ENCODE measurements at places on chromosomes 5 and 9.

GRCh38 chr9:135908093-135908753 is 877 bp upstream of the CAMSAP1 start:
- DNase-seq: no peak

GRCh38 chr5:138945421-138946240 is 70.5 kb upstream of the LRRTM2 start:
- no peak for DNase-seq

DNA sequence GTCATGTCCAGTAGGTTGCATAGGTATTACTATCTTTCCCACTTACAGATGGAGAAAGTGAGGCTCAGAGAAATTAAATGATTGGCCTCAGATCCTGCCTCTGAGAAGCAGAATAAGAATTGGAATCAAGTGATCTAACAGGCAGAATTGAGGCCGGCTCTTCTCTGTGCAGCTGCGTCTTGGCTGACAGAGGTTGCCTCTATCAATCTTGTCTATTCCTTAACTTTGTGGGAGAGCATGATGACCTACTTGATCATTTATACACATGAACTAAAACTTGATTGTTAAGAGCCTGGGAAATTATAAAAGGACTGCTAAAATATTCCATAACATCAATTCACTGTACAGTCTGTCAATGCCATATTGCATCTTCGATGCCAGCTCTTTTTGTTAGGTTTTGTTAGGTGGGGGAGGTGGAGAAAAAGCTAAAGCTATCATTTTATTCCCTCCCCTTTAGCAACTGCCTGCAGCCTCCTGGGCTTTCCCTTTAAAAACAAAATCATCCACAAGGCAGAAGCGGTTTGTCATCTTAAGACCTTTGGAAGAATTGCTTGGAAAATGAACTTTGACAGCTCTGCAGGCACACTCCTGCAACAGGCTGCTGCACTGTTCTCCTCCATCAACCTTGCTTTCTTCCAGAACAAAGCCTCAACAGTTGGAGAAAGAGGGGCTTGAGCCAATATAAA is 247.4 kb downstream of the SMARCA2 start:
- no peak for DNase-seq

- peak; percentile 11 for DNase-seq
Measured at GRCh38 chr5:55062039-55062779, 38.2 kb downstream of the GZMK start.

- DNase-seq: no peak
Measured at GRCh38 chr5:136724161-136724560, 358.8 kb upstream of the TRPC7 start.

- peak; percentile 68 for DNase-seq
Measured at GRCh38 chr9:130107234-130107861, 53.6 kb downstream of the GPR107 start.

- DNase-seq: no peak
Measured at GRCh38 chr5:132302413-132302812, 8.2 kb downstream of the SLC22A4 start.

DNA sequence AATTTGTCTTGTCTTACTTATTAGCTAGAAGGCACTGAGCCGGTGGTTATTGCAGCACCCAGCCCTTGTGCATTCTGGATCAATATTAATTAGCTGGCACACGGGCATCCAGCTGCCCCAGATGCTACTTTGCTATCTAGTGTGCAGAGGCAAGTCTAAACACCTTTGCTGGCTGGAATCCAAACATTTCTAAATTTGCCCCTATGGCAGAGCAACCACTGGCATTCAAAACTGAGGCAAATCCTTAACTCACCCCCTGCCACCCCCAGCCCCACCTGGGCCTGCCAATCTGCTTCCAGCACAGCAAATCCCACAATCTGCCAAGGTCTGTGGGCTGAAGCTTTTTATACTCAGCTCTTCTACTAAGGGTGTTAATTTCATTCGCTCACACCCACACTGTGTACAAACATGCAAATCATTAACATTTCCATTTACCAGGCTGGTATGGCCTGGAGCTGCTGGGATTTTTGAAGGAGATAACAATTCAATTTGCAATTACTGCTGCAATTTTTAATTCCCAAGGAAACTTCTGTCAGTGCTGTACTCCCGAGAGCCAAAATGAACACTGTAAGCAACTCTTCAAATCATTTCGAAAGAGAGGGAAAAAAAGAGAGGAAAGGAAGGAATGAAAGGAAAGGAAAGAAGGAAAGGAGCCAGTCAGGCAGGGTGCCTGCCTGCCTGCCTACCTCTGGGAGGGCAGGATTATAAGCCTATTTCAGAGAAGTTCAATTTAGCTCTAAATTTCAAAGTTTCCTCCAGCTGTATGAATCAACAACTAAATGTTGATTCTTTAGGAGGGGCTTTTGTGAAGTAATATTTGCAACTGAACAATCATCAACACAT is 35.5 kb downstream of the RAPGEF1 start:
- no peak for DNase-seq

DNA sequence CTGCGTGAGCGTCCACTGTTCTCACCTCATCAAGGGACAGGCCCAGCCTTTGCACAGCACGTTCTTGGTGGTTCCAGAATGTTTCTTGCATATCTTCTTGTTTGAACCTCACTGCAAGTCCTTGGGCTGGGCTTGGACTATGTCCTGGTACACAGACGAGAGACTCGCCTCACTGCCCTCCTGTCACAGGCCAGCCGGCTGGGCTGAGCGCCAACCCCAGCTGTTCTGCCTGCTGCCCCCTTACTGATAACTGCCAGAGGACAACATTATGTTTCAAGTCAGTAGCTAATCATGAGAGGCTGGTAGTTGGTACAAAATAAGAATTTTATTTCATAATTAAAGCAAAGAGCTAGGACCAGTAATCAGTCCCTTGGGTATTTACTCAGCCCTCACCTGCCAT is 52.8 kb upstream of the LRRTM2 start:
- DNase-seq: no peak

DNA sequence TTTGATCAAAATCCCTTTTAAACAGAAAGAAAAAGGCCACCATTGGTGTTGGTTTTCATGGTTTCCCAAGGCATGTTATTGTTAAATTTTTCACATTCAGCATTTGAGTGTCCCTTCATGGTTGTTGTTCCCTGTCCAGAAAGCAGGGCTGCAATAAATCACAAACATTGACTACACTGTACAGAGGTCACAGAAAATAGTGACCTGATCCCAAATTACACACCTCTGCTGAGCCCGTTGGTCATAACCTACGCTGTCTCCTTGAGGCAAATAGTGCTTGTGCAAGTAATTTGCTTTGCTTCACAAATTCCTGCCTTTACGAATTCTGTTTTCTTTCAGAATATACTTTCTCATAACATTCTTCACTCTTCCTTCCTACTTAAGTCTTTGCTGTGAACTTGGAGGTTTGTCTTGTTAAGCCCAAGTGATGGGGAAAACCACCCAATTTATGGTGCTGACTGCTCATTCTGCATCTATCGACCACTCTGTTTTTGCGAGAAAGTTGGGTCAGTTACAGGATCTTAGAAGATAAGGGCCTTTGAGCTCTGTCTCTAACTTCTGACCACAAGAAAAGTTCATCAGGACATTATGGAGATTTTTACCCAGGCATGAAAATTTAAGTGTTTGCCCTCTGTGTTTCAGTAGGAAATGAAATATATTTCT is 16.0 kb downstream of the PIK3R1 start:
- no peak for DNase-seq

DNA sequence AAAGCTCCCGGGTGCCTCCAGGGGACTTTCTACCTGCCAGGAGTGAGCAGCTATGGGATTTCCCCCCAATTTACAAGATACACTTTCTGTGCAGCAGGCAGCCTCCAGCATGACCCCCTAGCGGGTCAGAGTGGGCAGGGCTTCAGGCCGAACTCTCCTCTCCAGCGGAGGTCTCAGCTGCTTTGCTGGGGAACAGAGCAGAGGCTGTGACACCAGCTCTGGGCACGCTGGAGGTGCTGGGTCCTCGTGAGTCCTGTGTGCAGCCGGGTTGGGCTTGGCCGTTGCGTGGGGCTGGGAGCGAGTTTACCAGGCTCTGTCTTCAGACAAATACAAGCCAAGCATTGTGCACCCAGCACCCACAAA is 2.9 kb downstream of the NRARP start:
- DNase-seq: no peak
